ENCODE measurements at places on chromosomes 3 and 15.

GRCh38 chr3:166837535-166837934, 542.6 kb downstream of the ZBBX start:
- no peak for DNase-seq

- DNase-seq, result no peak
Observed at GRCh38 chr15:57865294-57865693, 158.8 kb downstream of the POLR2M start.

DNA sequence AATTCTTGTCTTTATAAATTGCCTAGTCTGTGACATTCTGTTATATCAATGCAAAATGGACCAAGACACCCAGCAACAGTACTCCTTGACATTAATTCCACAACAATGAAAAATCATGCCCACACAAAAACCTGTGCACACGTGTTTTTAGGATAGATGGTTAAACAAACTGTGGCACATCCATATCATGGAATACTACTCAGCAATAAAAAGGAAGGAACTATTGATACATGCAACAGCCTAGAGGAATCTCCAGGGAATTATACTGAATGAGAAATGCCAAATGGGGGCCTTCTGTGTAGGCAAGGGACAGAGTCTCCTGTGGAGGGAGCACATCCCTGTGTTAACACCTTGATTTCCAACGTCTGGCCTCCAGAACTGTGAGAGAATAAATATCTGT, 388.5 kb downstream of the MAGI1 start:
- DNase-seq, result no peak

DNA sequence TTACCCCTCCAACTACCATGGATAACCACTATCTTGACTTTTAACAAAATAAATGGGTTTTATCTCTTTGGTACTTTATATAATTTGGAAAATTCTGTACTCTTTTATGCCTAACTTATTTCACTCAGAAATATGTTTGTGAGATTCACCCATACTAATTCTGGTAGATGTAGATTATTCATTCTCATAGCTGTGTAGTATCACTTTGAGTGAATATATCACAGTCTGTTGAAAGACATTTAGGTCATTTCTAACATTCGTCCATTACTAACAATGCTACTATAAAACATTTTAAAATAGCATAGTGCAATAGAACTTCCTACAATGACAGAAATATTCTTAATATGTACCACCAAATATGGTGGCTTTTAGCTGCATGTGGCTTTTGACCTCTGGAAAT, 542.4 kb downstream of the RBMS3 start:
- DNase-seq, result no peak

GRCh38 chr15:59169251-59169708, 37.4 kb upstream of the LDHAL6B start:
- no peak for DNase-seq

DNA sequence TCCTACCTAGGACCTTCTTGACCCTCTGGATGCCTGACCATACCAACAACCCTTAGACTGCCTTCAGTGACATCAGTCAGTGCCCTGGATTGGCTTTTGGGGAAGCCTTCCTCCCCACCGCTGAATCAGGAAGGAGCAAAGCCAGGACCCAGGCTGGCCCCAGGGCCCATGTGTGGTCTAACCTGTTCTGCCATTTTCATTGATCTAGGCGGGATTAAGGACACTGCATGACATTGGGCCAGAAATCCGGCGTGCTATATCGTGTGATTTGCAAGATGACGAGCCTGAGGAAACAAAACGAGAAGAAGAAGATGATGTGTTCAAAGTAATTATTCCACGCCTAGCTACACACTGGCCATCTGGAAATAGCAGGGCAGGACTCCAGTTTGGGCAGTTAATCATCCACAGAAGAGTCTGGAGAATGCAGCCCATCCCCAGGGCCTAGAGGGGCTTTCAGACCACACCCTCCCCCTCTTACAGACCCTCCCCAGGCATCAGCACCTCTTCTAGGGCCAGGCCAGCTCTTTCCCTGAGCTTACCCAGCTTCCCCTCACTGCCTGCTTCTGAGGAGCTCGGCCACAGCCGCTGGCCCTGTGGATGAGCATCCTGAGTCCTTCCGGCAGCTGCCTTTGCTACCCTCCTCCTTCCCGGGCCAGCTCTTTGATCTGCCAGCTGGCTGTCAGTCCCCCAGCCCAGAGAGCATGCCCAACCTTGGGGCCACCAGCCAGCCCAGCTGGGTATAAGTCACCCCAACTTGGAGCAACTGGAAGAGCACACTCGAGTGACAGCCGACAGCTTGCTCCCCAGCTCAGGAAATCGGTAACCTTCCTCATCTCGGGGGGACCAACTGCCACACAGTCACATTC, 45.9 kb downstream of the CHDH start:
- DNase-seq, result no peak

- no peak for DNase-seq
Observed at GRCh38 chr15:71362987-71363968, 248.0 kb downstream of the THSD4 start.

DNA sequence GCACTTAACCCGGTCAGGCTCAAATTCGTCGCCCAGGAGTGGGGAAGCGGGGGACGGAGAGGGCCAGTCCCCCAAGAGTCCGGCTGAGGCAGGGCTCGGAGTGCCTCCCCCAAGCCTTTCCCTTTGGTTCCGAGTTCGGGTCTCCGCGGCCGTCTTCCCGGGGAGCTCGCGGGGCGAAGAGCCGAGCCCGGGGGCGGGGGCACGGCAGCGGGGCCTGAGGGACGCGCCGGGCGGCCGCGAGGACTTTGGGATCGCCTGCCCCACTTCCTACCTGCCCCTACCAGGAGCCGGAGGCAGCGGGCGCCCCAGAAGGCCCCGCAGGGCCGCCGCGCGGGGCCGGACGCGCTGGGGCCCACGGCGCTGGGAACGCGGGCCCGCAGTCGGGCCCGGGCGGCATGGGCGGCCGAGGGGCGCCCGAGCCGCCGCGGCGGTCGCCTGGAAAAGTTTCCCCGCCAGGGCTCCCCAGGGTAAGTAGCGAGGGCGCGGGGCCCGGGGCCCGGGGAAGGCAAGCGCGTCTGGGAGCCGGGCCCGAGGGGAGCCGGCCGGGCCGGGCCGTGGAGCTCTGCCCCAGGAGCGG, 2.8 kb downstream of the FURIN start:
- peak; percentile 30 for DNase-seq

DNA sequence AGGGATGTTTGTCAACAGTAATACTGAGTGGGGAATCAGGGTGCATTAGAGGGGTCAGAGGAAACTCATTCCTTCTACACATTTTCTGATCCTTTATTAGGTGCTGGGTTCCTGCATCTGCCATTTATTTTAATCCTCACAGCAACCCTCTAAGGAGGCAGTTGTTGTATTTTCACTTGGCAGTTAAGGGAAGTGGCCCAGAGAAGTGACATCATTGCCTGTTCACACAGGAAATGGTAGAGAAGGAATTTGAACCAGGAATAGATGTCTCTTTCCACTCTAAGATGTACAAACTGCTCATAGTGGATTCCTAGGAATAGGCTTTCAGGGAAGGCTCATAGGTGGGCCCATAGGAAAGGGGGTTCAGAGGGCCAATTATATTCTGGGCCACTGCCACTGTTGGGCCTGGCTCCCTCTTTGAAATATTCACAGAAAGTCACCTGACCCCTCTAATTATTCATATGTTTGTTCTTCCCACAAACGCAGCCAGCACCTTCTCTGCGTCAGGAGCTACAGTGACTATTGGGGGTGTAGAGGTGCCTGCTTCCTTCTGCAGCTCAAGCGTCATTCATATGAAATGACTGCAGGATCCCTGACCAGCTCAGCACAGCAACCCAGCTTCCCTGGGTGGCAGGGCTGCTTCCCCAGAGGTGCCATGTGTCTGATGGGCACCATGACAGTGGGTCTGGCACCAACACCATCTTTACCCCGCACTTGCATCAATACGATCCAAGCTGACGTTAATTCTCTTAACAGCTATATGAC, 163.9 kb upstream of the SMAD3 start:
- no peak for DNase-seq

- no peak for DNase-seq
Observed at GRCh38 chr3:127747066-127747465, 74.3 kb downstream of the ABTB1 start.
